ENCODE measurements at places on chromosomes 7 and 10.

- DNase-seq, result no peak
Measured at GRCh38 chr7:55509322-55509721, 63.0 kb downstream of the VOPP1 start.

DNA sequence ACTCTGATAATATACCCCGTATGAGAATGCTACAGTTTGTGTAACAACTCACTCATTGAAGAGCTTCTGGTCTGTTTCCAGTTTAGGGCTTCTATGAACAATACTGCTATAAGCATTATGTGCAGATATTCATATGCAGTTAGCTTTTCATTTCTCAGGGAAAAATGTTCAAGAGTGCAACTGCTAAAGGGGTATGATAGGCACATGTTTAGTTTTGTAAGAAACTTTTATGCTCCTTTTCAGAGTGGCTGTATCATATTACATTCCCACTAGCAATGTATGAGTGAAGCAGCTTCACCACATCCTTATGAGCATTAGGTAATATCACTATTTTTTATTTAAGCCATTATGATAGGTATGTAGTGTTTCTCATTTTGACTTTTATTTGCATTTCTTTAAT, 182.6 kb upstream of the CXCL12 start:
- DNase-seq, result no peak

DNA sequence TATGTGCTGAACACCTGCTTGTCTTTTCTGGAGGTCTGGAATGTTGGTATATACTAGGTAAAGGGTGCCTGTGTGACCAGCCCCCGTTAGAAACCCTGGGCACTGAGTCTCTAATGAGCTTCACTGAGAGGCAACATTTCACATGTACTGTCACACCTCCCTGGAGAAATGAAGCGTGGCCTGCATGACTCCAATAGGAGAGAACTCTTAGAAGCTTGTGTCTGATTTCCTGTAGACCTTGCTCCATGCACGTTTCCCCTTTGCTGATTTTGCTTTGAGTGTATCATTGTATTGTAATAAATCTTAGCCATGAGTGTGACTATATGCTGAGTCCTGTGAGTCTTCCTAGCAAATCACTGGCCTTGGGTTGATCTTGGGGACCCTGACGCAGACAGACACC, 82.8 kb downstream of the PPP1R3C start:
- DNase-seq, result no peak

- DNase-seq, result no peak
Measured at GRCh38 chr7:44791278-44792219, 4.9 kb upstream of the PPIA start.

- DNase-seq, result no peak
Measured at GRCh38 chr7:148661471-148661870, 37.2 kb upstream of the CUL1 start.

- DNase-seq, result no peak
Measured at GRCh38 chr7:101553018-101553770, 75.9 kb downstream of the MYL10 start.
